ENCODE measurements at places on chromosomes 12 and 14.

DNA sequence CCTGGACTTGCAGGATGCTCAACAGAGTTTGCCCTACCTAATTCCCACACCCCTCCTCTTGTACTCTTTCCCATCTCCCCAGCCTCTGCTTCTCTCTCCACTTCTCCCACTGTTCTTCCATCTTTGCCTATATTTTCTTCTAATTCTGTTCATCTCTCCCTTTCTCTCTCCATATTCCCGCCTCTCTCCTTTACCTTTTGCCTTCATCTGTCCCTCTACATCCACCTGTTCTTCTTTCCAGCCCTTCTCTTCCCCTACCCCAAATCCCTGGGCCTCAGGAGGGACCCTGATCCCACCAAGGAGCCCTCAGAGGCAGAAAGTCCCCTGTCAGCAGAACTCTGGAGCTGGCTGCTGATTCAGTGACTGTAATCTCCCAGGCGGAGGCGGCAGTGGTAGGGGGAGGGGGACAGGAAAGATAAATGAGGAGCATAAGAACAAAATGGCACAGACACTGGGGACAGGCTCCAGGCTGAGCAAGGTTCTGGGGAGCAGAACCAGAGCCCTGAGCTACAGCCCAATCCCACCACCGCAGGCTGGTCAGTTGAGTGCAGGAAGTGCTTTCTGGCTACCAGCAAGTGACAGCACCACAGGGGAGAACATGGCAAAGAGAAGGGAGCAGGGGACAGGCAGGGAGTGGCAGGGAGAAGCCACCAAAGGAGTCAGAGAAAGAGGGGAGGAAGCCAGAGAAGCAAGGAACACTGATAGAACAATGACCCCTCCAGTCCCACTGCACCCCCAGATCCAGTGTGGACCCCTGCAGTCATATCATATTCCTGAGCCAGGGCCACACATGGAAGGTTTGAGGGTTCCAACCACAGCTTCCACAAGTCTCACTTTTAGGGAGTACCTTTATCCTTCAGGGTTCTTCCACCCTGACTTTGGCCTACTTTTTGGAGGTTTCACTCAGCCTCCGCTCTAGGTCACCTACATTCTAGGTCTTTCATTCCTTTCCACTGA, 27.0 kb downstream of the SMUG1 start:
- DNase-seq: no peak

DNA sequence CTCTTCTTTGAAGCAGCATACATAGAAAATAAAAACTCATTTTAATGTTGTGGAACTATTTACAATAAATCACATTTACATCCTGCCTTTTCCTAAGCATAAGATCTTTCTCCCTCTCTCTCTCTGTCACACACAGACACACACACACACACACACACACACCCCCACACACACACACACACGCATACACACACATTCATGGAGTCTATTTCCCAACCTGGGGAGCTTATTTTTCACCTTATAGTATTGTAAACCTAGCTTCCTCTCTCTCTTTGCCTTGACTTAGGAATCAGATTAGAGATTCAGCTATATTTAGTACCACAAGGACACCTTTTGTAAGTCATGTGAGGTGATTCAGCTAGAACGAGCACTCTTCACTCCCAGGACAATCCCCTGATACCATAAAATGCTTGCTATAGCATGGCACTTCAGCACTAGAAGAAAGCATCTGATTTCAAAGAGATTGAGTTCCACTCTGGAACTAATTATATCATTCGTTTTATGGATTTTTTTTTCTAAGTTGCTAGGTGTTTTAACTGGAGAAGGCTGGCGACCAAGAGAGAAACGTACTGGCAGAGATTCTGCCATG, 23.6 kb downstream of the TMEM30B start:
- DNase-seq: no peak

GRCh38 chr14:69769623-69770022, 2.7 kb downstream of the SRSF5 start:
- DNase-seq: no peak

DNA sequence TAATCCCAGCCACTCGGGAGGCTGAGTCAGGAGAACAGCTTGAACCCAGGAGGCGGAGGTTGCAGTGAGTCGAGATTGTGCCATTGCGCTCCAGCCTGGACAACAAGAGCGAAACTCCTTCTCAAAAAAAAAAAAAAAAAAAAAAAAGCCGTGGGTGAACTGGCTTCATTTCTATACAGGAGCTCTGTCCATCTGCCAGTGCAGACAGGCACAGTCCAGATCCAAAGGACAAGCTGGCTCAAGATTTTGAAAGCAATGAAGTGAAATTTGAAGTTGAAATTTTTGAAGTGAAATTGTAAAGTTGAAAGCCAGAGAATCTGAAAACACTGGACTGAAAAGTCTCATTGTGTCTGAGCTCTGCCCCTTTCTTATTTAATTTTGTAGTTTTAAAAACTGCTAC, 134.7 kb downstream of the CALM1 start:
- DNase-seq: no peak

DNA sequence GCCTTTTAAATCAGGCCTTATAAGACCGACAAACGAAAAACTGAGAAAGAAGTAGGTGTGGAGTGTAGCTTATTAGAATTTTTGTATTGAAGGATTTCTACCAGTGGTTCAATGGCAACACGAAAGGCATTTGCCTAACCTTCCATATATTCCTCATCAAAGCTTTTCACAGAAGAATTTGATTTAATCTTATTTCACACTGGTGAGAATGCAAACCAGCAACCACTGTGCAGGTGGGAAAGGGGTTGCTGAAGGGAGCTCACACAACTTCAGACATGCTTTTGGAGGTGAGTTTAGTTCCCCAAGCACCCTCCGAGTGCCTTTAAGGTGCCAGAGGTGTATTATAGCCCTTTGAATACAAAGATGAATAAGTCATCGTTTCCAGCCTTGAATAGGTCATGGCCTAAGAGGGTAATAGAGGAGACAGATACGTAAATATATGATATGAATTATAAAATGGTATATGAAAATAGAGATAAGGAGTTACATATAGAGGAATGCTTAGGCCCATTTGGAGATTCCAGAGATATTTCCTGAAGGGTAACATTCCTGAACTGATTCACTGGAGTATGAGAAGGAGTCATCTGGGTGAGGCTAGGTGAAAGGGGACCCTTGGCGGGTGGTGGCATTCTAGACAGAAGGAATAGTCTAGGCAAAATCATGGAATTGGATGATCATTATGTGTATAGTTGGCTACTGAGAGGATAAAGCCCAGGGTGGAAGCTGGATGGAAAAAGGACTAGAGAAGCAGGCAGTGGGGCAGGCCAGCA, 6.4 kb downstream of the ERP27 start:
- no peak for DNase-seq

DNA sequence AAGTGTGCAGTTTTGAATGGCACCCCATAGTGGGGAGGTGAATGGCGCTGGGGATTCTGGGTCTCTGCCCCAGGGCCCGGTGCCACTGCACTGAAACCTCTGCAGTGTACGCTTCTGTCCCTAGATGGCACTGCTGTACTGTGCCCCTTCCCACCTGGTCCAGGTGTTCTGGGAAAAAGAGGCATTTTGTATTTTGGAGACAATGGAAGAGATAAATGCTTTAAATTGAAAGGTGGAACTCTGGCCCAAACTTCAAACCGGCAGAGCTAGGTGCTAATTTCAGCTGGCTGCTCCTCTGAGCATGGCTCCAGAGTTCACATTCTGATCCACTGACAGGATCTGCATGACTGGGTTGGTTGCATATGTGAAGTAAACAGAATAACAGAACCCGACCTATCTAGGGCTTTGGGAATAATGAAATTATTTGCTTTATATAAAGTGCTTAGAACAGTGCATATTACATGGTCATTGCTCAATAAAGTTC, 52.2 kb downstream of the KRT80 start:
- no peak for DNase-seq

DNA sequence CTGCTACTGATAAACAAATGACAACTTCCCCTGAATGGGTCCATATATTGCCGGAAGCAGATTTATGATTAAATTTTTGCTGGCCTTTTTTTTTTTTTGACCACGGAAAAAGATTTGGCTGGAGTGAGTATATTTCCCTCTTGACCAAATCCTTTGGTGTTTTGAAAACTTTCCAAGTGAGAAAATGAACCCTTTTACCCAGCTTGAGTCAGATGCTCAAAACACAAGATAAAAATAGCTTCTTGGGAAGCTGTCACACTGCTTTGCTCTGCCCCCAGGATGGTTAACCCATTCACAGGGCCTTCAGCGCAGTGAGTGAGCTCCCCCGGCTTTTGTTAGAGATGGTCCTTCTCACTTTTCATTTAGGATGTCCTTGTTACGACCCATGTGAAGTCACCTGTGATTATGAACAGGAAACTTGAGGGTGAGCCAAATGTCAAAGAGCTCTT, 224.3 kb downstream of the PELI2 start:
- no peak for DNase-seq

- no peak for DNase-seq
These were observed 4.3 kb upstream of the MYF6 start for GRCh38 chr12:80702889-80703805.

DNA sequence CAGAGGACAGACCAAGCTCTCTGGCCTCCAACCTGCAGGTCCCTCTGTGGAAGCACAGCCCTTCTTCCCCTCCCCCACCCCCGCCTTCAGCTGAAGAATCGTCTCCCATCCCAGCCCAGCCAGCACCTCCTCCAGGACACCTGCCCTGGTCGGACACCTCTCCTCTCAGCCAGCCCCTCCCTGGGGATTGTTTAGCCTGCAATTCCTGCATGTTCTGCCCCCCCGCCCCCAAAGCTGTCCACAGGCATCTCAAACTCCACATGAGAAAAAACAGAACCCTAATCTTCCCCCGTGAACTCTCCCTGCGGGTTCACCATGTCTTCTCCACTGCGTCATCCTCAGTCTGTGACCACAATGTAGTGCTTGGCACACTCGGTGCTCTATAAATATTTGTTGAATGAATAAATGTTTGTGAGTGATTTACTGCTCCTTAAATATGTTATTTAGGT, 24.1 kb downstream of the PRIMA1 start:
- DNase-seq: no peak

GRCh38 chr14:79043194-79043889, 873.2 kb downstream of the NRXN3 start:
- no peak for DNase-seq

GRCh38 chr14:51929166-51929565, 60.2 kb upstream of the RTRAF start:
- no peak for DNase-seq

GRCh38 chr12:67928621-67929383, 60.4 kb upstream of the IFNG-AS1 start:
- no peak for DNase-seq

- no peak for DNase-seq
These were observed 3.4 kb upstream of the GPR162 start for GRCh38 chr12:6818222-6818621.

GRCh38 chr12:9758119-9758518, 2.6 kb downstream of the CD69 start:
- no peak for DNase-seq

DNA sequence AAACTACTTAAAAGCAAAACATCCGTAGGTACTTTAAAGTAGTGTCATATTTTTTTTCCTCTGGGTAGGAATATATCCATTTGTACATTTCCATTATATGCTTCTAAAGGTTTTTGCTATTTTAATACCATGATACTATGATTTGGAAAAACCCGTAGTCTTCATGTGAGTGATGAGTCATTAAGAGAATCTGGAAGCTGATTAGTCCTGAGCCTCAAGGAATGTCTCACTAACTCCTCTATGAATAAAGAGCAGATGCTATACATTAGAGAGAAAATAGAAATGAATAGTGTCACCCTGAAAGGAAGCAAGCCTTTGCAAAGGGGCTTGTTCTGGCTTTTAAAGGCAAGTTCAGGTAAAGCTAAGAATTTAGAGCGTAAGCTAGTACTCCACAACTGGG, 432.1 kb downstream of the CCDC91 start:
- DNase-seq: no peak

- DNase-seq: no peak
These were observed 22.3 kb upstream of the BCDIN3D start for GRCh38 chr12:49865109-49865781.

- DNase-seq: no peak
These were observed 47.7 kb downstream of the HSP90AA1 start for GRCh38 chr14:102039157-102039556.

DNA sequence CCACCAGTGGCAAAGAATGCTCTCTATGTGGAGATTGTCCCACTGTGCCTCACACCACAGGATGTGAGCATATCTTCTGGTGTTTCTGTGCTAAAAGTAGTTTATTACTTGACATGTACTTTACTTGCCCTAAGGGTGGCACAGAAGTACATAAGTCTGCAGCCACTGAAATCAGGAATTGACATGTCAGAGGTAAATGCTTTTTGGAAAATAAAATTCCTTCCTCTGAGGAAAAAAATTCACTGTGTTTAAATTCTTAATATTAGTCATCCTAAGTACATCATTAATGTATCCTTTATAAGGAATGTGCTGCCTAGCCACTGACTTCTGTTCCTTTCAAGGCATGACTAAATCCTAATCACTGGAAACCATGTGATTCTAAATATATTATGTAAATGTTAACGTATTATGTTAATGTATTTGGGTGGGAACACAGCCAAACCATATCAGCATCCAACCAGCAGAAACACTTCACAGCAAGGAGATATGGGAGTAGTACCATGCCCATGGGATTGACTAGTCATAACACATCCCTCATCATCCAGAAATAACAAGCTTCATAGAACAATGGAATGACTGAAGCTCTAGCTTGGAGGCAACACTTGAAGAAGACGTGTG, 239.7 kb upstream of the PPFIA2 start:
- DNase-seq: no peak

GRCh38 chr12:92543359-92543758, 159.4 kb upstream of the PLEKHG7 start:
- DNase-seq: no peak

- no peak for DNase-seq
These were observed 265.0 kb downstream of the CACNA1C start for GRCh38 chr12:2317772-2318171.

DNA sequence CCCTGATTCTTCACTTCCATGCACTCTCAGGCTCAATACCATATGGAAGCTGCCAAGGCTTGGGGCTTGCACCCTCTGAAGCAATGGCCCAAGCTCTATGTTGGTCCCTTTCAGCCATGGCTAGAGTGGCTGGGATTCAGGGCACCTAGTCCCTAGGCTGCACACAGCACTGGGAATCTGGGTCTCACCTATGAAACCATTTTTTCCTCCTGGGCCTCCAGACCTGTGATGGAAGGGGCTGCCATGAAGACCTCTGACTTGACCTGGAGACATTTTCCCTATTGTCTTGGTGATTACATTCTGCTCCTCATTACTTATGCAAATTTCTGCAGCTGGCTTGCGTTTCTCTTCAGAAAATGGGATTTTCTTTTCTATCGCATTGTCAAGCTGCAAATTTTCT, 124.0 kb downstream of the NTS start:
- no peak for DNase-seq

GRCh38 chr14:97924922-97925613, 1127.9 kb downstream of the VRK1 start:
- DNase-seq: no peak

All from stimulated activated CD8-positive, alpha-beta memory T cell treated with anti-CD3 and anti-CD28 coated beads, Interleukin-7, amount 100 ng/mL, for 48 hours (primary cell).